ENCODE measurements at places on chromosomes 5 and 9.

DNA sequence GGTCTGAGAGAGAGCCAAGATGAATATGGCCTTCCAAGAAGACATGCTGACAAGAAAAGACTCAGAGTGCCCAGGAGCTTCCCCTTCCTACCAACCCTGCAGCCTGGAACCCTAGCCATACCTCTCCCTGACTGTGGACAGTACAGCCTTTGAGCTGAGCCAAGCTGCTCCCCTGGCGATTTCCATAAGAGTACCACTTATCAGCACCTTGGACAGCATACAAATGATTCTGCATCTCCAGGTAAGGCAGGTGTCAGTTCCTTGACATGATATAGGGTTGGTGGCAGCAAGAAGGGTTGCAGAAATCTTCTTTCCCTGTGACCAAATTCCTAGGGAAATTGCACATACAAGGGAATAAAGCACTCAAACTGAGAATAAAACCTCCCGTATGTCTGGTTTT is 58.3 kb downstream of the MFAP3 start:
- no peak for DNase-seq

DNA sequence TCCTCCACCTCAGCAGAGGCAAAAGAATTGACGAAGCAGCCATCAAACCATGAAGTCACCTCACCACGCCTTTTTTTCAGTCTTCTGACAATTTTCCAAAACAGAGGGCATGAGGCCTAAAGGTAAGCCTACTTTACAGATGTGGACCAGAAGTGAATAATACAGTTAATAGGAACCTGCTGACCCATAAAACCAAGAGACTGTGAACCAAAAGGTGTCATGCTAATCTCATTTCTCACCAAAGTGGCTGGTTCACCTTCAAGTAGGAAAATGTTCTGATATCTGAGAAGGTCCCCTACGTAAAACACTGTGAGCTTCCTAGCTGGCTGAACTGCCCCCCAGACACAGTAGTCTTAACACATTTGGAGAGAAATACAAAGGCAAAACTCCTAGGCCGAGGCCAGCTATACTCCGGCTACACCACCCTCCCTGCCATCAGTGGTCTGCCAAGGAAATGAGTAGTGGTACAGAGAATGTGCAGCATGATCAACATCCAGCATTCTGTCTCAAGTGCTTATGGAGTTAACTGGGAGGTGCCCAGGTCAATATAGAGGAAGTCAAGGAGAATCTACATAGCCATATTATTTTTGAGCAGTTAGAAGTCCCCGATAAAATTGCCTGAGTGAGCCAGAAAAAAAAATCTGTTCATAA is 19.3 kb upstream of the F2RL2 start:
- DNase-seq, result no peak

DNA sequence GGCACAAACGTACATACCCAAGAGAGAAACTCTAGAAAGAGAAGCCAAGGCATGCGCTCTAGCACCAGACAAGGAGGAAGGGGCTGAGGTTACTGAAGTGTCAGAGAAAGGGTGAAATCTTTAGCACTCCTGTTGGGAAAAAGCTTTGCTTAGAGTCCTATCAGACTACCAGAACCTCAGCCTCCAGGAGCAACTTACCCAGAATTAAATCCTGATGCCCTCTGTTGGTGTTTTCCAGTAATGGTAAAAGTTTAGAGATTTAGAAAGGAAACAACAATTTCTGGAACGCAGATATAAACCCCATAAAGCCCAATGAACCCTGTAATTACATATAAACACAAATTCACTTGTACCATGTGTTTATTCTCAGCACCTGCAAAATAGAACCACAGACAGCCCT is 33.2 kb upstream of the ASTN2 start:
- DNase-seq, result no peak

DNA sequence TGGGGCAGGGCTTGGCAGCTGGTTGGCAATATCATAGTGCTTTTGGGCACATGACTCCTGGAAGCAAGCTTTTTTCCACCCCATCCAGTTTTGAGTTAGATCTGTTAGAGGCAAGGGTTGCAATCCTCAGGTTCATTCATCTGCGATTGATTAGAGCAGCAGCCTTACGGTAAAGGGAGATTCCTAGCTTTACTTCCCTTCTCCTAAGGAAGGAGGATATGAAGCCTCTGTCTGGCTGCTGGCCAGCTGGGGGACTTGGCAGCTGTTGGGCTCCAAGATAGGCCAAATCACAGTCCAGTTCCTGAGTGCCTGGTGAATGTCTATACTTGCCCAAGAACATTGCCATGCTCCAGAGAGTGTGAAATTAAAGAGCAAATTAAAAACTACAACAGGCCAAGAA is 113.4 kb upstream of the CCNH start:
- DNase-seq, result no peak

- DNase-seq, result no peak
These were observed 12.2 kb downstream of the PPP3R2 start for GRCh38 chr9:101582553-101582952.

- DNase-seq, result no peak
These were observed 100.4 kb downstream of the FAM114A2 start for GRCh38 chr5:153938191-153938842.

DNA sequence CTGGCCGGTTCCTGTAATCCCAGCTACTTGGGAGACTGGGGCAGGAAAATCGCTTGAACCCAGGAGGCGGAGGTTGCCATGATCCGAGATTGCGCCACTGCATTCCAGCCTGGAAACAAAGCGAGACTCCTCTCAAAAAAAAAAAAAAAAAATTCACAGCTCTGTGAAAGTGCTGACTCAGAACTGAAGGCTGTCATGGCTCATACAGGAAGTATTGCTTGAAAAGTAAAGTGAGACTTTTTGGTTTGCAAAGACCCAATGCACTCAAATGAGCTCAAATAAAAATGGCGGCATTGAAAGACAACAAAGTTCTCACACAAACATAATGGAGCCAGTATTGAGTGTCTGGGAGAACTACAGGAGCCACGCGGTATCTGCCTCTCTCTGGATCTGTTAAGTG is 202.1 kb downstream of the FBXL7 start:
- no peak for DNase-seq

- no peak for DNase-seq
These were observed 6.2 kb downstream of the PPP1R26 start for GRCh38 chr9:135485832-135486231.

- DNase-seq, result no peak
These were observed 239.2 kb downstream of the FAM114A2 start for GRCh38 chr5:153799466-153799865.

- no peak for DNase-seq
These were observed 165.2 kb downstream of the MAPKAP1 start for GRCh38 chr9:125541840-125542243.

DNA sequence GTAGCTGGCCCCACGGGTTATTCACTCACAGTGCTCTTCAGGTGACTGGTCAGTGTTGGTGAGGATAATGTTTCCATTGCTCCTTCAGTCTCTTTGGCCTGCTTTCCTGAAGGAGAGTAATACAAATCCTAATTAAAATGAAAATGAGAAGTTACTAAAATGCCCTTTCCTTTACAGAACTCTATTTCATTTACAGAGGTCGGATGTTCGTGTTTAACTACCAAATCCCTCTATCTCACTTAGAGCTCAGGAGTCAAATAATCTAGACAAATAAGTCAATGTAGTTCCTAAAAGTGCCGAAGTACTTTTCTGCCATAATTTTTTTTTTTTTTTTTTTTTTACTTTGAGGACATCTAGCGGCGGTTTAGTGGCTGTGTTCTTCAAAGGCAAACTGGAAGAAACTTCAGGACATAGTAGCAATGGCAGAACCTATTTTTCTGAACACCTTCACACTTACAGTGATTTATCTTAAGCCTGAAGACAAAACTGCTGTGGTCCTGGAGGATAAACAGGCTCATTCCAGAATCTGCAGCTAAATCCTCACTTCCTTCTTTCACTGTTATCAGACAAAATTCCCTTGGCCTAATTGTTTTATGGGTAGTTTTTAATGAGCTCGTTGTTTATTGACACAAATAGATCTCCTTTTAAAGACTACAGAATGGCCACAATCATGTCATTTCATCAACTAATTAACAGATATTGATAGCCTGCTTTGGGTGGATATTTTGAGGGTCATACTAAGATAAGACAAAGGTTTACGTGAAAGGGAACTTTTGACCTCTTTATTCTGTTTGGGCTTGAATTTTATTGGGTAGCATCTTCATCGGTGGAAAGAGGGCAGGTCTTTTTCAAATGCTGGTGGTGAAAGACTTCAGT is 207.6 kb upstream of the DMRTA1 start:
- DNase-seq, result no peak

GRCh38 chr5:134905246-134905996 is 490 bp downstream of the PCBD2 start:
- DNase-seq, result peak; percentile 45

GRCh38 chr9:107397076-107398044 is 92.2 kb downstream of the KLF4 start:
- DNase-seq, result no peak

- DNase-seq, result no peak
These were observed 8.6 kb upstream of the SV2C start for GRCh38 chr5:76074487-76075065.

DNA sequence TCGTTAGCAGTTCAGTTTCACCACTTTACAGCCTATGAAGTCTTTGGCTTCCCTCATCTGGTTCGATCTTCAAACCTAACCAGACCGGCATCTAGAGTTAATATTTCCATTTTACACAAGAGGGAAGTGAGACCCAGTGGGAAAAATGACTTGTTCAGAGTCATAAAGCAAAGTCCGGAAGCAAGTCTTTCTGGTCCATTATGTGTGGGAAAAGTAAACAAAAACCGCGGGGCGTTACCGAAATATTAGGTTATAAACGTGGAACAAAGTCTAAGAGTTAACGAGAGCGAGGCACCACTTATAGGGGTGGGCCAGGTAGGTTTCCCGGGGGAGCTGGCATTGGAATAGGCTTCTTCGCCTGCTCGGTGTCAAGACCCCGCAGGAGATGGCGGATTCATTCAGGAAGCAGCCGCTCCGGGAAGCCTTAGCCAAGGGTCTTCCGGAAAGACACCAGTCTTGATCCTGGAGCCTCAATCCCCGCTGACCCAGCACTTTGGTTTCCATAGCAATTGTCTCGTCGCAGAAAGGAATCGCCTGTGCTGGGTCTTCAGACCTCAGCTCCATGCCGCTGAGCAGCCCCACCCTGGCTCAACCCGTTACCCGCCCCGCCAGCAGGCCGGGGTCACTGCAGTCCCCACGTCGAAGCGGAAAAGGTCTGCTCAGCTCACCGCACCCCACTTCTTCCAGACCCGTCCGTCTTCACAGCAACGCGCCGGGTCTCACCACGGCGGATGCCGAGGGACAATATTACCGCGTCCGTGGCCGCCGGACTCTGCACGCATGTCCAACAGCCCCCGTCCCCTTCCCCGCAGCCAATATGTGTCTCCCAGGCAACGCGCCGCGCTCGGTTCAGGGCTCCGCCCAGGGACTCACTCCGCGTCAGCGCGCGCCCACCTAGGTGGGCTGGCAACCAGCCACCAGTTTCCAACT is at the start of gene C5orf52:
Gene C5orf52 (plus strand): TSS at position 872 of the 930 bp plus-strand sequence. CDS start 82 bp downstream, outside the sequence.
- no peak for DNase-seq

DNA sequence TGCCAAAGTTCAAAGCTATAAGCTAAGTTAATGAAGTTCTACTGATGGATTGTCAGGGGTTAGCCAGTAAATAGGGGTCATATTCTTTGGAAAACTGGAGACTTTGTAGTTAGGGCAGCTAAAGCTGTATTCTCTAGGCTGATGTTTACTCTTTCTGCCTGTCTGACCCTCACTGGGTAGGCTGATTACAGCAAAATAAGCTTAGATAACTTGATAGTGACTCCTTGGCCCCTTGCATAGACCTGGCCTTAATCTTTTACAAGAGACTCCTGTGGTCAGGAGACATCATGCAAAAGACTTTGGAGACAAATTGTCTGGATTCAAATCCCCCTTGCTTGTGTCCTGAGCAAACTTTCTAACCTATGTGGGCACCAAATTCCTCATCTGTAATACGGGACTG is 314.4 kb upstream of the MSX2 start:
- DNase-seq, result no peak

- no peak for DNase-seq
These were observed 207.9 kb upstream of the EFNA5 start for GRCh38 chr5:107878661-107879060.

DNA sequence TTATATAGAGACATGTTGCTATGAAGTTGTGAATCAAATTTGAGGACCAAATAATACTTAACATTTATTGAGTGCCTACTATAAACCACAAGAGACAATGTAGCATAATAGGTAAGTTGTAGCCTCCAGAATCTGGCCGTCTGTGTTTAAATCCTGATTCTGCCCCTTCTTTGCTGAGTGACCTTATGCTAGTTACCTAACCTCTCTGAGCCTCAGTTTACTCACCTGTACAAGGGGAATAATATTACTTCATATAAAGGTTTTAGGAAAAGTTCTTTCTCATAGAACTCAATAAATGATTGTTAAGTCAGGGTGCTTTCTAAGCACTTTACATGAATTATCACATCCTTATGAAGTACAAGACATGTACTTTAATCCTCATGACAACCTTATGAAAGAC is 120.6 kb downstream of the NDUFS4 start:
- no peak for DNase-seq

GRCh38 chr9:133538851-133539833 is 4.6 kb downstream of the ADAMTSL2 start:
- DNase-seq, result no peak

GRCh38 chr5:142873831-142874230 is 103.7 kb downstream of the ARHGAP26 start:
- no peak for DNase-seq

GRCh38 chr9:110928599-110928998 is 109.7 kb downstream of the LPAR1 start:
- DNase-seq, result no peak

DNA sequence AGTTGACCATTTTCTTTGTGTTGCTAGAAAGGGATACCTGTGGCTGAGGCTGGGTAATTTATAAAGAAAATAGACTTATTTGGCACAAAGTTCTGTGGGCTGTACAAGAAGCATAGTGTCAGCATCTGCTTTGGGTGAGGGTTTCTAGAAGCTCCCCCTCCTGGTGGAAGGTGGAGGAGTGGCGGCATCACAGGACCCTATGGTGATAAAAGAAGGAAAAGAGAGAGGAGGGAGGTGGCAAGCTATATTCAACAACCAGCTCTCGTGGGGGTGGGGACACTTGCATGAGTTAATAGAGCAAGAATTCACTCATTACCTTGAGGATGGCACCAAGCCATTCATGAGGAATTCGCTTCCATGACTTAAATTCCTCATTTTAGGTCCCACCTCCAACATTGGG is 2041.4 kb upstream of the CDH9 start:
- no peak for DNase-seq

DNA sequence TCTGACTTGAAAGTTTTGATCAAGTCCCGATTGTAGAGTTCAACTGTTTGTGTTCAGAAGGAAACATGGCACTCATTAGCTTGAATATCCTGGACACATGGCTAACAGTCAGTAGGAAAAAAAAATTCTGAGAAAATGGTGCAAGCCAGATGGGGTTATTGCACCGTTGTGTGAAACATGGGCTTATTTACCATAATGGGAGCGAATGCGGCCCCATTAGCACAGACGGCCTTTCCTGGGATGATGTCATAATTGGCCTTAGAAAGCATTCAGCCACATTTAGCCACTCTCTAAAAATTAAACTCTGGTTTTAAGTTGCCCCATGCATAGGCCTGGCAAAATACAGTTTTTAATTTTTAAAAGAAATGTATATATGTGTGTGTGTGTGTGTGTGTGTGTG is 112.1 kb downstream of the IRX2 start:
- no peak for DNase-seq
